ENCODE measurements at places on chromosomes 13 and 19.

DNA sequence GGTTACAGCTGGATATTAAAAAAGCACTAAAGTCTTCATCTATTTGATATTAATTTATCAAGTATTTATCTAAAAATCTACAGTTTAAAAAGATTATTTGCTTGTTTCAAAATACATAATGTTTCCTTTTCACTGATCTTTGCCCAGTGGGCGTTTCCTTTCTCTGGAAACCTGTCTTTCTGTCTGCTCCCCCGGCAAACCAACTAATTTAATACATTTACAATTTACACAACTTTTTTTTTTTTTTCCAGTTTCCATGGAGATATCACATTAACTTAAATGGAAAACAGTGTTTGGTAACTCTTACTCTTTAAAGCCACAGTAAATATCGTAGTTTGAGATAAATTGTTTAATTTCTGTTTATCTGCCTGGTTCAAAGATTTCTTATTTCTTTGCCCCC is 5.3 kb downstream of the GPC6 start:
- DNase-seq: no peak

- no peak for DNase-seq
These were observed 98.8 kb upstream of the TMTC4 start for GRCh38 chr13:100773429-100773828.

- no peak for DNase-seq
These were observed 477.0 kb downstream of the FOXO1 start for GRCh38 chr13:40189426-40189825.

DNA sequence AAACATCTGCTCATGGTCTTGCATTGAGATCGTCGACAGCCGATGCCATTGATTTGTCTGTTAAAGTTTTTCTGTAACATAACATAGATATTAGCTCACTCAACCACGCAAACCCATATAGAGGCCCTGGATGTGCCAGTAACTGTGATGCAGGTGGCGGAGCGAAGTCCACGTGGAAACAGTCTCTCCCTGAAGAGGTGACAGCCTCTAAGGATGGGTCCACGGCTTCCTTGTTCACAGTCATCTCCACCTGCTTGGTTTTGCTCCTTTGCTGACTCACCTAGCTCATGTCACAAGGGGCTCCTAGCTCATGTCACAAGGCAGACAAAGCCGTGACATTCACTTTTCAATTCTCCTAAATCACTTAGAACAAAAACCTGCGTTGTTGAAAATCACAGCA is 42.4 kb upstream of the FARP1 start:
- DNase-seq: no peak

- DNase-seq: no peak
These were observed 12.2 kb upstream of the SAMD1 start for GRCh38 chr19:14102756-14103155.

GRCh38 chr13:98372876-98373275 is 195.8 kb upstream of the RNF113B start:
- DNase-seq: no peak

DNA sequence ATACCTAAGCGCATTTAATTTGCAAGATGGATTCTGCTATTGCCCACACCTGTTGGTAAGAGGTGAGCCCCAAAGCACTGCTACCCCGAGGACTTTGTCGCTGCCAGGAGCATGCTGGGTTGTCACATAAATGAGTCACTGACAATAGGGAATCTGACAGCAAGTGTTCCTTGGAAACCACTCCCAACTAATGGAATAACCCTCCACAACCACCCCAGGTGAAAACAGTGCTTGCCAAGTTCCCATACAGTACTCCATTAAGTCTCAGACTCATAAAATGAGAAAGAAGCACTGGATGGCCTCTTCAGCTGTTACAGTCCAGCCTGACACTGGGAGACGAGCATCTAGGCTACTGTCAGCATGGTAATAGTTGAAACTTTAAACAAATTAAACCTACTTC is 108.6 kb downstream of the EFNB2 start:
- DNase-seq: no peak
